AG08395 (cell line): ENCODE measurements at places on chromosomes 16 and 17.

DNA sequence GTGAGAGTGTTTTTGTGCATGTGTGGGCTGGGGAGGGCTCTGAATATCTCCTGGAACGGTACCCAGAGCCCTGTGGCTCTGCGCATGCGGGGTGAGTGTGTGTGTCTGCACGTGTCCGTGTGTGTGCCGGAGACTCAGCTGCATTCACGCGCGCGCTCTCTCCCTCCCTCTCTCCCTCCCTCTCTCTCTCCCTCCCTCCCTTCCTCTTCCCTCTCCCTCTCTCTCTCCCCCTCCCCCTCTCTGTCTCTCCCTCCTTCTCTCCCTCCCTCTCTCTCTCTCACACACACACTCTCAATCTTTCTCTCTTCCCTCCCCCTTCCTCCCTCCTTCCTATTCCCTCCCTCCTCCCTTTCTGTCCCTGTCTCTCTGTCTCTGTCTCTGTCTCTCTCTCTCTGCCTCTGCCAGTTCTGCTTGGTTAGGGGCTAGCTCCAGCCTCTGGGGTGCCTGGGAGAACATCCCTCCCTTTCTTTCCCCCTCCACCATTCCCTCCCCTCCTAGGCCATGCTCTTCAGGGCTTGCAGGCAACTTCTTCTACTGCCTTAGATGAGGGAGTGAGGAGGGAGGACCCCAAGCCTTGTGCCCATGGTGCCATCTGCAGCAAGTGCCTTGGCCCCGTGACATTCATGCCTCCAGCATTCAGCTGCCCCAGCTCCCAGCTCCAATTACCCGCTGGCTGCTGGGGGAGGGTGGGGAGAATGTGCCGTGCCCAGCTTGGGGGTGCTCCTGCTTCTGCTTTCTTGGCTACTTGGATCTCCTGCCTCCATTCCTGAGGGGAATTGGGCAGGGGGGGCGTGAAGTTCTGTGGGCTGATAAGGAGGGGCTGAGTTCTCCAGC, 6.4 kb downstream of the THRA start:
- peak; percentile 82 for DNase-seq

- DNase-seq, result peak; percentile 46
Observed at GRCh38 chr16:65201511-65201910, 79.6 kb upstream of the CDH11 start.

DNA sequence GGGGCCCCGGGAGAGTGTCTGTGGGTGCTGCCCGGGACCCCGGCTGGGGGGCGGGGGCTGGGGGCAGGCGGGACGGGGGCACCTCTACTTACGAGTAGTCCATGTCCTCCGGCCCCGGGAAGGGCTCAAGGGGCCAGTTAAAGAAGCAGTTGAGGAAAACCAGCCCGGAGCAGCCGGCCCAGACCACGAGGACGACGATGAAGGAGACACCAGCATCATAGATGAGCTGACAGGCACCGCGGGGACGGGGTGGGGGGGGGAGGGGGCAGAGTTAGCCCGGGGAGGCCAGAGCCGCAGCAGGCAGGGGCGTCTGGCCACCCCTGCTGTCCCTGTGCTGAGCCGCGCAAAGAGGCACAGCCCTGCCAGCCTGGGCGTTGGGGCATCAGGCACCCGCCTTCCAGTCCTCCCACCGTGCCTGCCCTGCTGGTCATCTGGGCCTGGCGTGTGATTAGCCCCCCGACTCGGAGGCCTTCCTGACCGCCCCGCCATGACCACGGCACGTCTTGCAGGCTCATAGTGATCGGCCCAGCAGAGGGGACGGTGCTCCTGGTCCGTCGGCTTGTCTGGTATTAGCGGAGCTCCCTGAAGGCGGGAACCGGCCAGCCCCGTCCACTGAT, 29.0 kb upstream of the PITPNA start:
- DNase-seq, result no peak

GRCh38 chr16:65125871-65126270, 4.0 kb upstream of the CDH11 start:
- DNase-seq, result no peak

- no peak for DNase-seq
Observed at GRCh38 chr17:40326014-40326831, 17.2 kb downstream of the RARA start.
